ENCODE measurements at places on chromosomes 7 and 10.

DNA sequence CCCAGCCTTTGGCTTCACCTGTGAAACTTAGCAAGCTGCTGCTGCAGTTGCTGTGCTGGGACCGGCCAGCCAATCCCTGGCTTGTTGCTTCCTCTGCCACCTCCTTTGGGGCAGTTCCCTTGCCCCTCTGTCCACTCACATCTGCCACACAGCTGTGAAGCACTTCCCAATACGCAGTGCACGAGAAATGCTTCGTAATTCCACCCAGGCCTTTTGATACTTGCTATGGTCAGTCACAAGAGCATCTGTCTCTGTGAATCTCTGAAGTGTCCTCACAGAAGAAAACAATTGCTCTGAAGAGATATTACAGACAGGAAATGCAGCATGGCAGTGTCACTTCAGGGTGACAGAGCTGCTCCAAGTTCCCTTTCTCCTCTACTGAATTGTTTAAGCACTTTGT, 208.5 kb downstream of the PTEN start:
- DNase-seq, result no peak

DNA sequence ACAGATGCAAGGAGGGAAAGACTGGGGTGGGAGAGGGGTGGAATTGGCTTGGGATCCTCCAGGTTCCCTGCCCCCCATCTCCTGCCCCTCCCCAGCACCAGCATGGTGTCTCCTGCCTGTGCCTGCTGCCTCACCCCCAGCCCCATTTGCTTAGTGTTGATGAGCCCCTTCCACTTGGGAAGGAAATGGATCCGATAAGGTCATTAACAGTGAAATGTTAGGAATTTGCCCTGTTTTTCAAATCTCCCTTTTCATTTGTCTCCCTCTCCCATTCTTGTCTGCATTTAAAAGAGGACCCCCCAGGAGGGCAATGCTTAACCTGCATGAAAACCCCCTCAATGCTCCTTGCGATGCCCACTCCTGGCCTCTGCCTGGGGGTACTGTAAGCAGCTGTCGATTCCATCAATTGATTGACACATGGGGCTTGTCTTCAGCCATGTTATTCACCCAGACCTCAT, 51.5 kb downstream of the HK1 start:
- DNase-seq, result no peak

GRCh38 chr7:44330331-44330730, 4.9 kb upstream of the CAMK2B start:
- no peak for DNase-seq

DNA sequence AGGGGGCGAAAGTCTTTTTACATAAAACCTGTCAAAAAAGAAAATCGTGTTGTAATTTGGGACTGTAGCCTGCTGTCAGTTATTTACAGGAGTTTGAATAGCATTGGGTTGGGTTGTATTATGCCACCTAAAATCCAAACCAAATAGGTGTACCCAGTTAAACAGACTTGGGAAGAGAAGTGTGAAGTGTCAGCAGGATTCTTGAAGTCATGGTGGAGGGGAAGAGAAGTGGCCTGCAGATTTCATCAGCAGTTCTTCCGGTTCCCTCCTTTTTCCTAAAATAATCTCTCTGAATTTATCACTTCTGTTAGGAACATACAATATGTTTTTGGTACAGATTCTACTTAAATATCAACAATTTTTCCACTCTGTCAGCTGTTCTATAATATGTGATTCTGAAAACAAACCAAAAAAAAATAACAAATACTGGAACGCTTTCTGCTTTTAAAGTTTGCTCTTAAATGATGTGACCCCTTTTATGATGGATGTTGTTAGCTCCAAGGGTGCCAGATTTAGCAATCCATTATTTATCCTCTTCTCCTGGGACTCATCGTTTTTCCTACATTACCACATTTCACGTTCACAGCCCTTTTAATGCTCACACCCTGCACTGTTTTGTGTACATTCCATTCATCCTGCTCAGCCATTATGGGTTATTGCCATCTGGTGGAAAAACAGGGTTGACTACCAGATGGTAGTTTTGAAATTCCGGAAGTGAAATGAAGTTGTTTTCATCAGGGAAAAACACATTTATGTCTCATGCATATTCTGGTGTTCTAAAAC, 18.7 kb upstream of the ARHGAP12 start:
- no peak for DNase-seq

DNA sequence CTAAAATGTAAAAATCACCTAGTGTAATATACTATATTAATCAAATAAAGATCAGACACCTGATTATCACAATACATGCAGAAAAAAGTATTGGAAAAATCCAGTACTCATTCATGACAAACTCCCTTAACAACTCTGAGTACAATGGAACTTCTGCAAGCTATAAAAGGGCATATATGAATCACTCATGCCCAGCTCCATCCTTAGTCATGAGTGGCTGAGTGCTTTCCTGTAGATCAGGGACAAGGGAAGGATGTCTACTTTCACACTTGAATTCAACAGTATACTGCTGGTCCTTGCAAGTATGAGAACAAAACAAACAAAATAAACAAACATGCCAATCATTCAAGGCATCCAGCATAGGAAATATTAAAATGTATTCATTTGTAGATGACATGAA, 116.5 kb downstream of the ADARB2 start:
- DNase-seq, result no peak

DNA sequence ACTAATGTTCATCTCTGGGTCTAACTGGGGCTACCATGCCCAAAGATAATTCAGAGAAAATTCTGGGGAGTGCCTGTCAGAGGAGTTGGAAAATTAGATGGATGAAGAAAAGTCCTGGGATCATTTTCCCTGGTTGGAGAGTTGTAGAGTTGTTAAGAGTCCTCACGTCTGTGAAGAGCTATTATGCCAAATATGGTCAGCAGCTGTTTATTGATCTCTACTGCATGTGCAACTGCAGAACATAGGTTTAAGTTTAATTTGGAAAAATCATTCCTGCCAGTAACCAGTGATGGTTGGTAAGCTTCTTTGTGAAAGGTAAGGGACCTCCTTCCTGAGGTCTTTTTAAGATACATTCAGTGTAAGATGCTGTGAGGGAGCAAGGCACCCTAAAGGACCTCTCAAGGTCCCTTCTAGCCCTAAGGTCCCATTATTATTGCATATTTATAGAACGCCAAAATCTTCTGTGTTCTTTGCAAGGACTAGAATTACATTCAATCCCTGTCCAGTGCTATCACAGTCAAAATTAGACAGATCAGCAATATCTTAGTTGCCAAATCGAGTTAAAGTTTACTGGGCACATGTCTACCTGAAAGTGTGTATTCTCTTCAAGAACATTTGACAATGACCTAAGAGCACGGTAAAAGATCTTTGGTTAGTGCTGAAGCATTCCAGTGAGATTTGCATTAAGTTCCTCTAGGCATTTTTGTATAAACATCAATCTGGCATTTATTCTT, 62.7 kb downstream of the VTI1A start:
- DNase-seq, result no peak

- no peak for DNase-seq
Observed at GRCh38 chr10:61063901-61064300, 119.9 kb upstream of the RHOBTB1 start.

- peak; percentile 56 for DNase-seq
Observed at GRCh38 chr7:131188367-131189339, 139.0 kb upstream of the MKLN1 start.

GRCh38 chr10:75845176-75845947, 413.9 kb downstream of the LRMDA start:
- DNase-seq, result no peak

GRCh38 chr7:112280267-112280666, 73.8 kb downstream of the ZNF277 start:
- no peak for DNase-seq

GRCh38 chr7:88455696-88456095, 149.0 kb upstream of the STEAP4 start:
- DNase-seq, result no peak

DNA sequence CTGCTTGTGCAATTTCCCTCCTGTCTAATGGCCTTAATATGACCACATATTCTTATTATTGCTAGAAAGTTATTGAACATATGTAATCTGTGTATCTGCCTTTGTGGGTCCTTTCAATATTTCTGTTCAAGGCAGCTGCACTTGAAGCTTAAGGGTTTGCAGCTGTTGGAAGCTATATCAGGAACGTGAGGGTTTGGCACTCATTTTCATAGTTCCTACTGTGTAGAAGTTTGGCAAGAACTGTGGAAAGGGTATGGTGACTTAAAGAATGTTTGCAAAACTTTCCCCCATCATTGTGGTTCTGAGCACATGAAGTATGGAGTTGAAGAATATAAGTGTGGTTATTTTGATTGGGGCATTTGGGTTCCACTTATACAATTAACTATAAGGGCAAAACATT, 144.7 kb upstream of the SEMA3A start:
- DNase-seq, result no peak

GRCh38 chr10:24993237-24993958, 22.6 kb downstream of the ENKUR start:
- DNase-seq, result no peak

GRCh38 chr7:102289057-102289456, 2.4 kb downstream of the SH2B2 start:
- no peak for DNase-seq

GRCh38 chr7:108637049-108637621, 67.5 kb downstream of the DNAJB9 start:
- no peak for DNase-seq

DNA sequence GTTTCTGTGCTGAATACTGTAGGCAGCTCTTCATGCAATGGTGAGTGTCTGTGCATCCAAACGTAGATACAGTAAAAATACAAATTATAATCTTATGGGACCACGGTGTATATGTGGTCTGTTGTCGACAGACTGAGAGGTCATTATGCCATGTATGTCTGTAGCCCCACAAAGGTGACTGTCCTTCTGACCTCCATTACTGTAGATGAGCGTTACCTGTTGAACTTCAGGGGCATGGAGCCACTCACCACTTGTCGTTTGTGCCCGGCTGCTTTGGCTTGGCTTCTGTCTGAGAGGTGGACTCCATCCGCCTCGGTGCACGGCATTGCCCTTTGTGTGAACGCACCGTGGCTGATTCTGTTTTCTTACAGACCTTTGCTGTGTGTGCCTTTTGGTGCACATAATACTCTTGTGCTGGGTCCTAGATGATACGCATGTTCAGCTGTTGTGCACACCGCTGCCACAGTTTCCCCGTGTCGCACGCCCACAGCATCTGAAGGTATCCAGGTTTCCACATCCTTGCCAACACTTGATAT, 2.9 kb downstream of the UBE3C start:
- DNase-seq, result no peak

DNA sequence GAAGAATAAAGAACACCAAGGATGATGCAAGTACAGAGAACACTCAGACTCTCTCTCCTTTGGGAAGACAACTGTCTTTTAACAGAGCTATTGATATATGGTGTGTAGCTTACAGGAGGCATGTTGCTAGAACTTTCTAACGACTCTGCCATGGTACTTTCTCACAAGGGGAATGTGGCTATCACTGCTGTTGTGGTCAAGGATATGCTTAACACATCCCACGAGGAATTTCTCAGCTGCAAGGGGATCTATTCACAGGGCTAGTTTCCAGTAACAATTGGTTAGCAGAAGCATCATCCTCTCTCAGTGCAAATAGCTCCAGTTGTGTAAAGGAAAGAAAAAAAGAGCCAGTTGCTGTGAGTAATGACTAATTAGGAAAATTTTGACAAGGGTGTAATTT, 826.0 kb downstream of the SORCS1 start:
- DNase-seq, result no peak

GRCh38 chr10:132538031-132538789, 623 bp downstream of the INPP5A start:
- DNase-seq, result peak; percentile 15

GRCh38 chr10:96716390-96716789, 3.9 kb downstream of the PIK3AP1 start:
- no peak for DNase-seq

GRCh38 chr10:132716691-132717490, 69.1 kb downstream of the NKX6-2 start:
- no peak for DNase-seq

DNA sequence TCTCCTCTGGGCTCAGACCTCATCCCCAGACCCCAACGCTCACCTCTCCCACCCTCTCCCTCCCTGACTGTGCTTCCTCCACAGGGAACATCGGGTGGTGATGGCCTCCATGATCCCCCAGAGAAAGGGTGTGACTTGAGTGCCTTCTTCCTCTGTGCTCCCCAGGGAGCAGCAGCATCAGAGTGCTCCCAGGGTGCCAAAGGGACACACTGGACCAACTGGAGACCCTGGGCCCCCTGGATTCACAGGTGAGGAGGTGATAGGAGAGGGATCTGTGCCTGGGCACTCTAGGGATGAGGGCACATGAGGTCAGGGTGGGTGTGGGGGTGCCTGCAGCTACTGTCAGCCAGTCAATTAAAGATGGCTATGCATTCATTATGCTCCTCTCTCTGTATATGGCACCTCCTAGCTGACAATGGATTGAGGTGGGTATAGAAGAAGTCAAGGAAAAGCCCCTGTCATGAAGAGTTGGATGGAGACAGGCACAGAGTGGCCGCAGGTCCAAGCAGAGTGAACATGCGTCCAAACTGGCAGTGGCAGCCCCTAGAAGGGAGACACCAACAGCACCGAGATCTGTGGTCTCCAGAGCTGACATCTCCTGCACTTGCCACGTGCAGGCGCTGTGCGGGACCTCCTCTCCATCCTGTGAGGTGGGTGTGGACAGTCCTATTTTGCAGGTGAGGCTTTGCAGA, 15.5 kb upstream of the VOPP1 start:
- no peak for DNase-seq

DNA sequence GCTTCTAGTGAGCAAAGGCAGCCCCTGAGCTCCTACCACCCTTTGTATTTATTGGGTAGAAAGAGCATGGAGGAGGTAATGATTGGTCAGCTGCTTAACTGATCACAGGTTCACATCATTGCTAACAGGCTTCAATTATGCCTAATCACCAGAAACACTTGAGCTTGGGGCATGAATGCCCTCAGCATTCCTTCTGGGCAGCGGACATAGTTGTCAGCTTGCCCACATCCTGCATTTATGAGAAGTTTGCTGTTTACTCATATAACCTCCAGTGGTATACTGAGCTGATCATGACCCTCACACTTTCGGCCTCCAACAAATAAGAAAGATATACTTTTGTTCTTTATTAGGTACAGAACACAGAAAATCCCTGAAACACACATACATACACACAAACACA, 140.3 kb upstream of the ODAD2 start:
- DNase-seq, result no peak

DNA sequence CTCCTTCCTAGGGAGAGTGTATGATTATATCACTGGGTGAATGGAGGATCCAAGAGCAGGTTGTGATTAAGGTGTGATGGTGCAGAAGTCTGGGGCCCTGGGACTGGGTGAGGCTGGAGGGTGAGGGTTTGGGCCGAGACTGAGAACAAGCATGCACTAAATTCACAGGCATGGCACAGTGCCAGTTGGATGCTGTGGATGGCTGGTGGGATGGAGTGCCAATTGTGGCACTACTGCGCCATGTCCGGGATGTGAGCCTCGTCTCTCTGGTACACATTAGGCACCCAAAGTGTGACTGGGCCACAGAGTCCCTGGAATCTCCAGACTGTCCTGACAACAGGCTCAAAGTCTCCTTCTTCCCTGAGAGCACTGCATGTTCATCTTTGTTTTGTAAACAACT, 208.1 kb downstream of the EMX2 start:
- no peak for DNase-seq

- DNase-seq, result no peak
Observed at GRCh38 chr7:767580-767940, 40.5 kb upstream of the PRKAR1B start.

- DNase-seq, result no peak
Observed at GRCh38 chr10:30134171-30134945, 75.0 kb upstream of the JCAD start.

GRCh38 chr7:31563951-31564350, 50.1 kb downstream of the ITPRID1 start:
- no peak for DNase-seq
